ENCODE measurements at places on chromosomes 11 and 22. TPM values are rescaled to one million over a fixed set of nuclear protein-coding genes. Genes with fewer than 3 reads are reported as not detected.

DNA sequence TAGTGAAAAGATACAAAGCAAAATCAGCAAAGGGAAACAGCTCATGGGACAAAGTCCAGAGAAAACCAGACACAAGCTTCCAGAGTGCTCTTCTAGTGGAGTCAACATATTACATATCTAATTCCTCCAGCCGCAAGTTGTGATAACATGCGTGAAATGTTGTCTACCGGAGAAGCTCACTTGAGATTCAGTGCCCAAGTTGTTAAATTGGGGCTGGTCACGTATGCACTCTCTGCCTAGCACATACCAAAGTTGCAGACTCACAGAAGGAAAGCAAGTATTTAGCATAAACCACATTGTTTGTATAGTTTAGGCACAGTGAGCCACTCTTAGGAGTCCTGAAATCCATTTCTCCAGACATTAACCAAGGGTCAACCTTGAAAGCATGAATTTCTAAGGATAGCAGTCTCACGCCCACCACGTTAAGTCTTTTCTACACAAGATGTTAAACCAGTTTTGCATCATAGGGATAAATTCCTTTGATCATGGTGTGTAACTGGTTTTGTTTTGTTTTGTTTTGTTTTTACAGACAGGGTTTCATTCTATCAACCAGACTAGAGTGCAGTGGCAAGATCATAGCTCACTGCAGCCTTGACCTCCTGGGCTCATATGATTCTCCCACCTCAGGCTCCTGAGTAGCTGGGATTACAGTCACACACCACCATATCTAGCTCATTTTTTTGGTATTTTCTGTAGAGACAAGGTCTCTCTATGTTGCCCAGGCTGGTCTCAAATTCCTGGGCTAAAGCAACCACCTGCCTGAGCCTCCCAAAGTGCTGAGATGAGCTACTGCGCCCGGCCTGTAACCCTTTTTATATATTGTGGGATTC, 39.5 kb upstream of the EP300 start:
- no peak for DNase-seq

- DNase-seq, result peak; percentile 36
These were observed 19.6 kb downstream of the GDPD5 start for GRCh38 chr11:75505916-75506692.

TNNI2 gene
- polyA plus RNA-seq, result not detected

DDTL gene
- 2.0 TPM for polyA plus RNA-seq

THRSP gene
- not detected for polyA plus RNA-seq

All from SK-N-SH (cell line).